Thoracic aorta (tissue), 2 donors: ENCODE measurements at places on chromosomes 11 and 22.

GRCh38 chr22:44604455-44604854 is 97.5 kb upstream of the PRR5 start:
- DNase-seq: no peak

DNA sequence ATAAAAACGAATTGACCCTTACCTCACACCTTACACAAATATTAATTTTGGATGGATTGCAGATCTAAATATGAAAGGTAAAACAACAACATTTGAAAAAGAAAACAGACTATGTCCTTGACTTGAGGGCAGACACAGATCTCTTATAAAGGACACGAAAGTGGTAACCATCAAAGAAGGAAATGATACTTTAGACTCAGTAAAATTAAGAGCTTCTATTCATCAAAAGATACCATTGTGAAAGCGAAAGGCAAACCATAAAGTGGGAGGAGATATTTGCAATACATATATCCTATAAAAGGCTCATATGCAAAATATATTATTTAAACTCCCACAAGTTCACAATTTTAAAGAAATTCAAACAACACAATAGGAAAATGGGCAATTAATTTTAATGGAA is 5.0 kb downstream of the HEPACAM start:
- DNase-seq: no peak

DNA sequence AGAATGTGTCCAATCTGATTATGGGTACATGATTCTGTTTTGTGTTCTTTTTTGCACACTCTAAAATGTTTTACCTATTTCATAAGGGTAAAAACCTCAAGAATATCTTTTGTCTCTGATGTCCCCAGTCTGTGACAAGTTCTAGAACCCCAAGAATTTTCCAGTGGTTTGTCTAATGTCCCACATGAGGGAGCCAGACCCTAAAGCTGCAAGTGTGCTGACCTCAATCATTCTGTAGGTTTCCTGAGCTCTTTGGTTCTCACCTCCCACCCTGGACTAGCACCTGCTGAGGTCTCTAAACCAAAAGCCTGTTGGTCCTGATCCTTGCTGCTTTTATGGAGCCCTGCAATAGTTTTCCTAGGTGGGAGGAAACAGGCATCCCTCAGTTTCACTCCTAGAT is 149.8 kb upstream of the MPPED2 start:
- DNase-seq: no peak

DNA sequence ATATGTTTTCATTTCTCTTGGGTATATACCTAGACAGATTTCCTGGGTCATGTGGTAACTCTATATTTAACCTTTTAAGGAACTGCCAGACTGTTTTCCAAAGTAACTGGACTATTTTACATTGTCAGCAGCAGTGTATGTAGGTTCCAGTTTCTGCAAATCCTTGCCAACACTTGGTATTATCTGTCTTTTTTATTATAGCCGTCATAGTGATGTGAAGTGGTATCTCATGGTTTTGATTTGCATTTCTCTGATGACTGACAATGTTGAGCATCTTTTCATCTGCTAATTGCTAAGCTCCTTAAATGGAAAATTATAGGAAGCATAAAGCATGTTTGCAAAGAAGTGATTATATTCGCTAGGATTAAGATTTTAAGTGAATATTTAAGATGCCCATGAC is 13.9 kb downstream of the NNMT start:
- DNase-seq: no peak

DNA sequence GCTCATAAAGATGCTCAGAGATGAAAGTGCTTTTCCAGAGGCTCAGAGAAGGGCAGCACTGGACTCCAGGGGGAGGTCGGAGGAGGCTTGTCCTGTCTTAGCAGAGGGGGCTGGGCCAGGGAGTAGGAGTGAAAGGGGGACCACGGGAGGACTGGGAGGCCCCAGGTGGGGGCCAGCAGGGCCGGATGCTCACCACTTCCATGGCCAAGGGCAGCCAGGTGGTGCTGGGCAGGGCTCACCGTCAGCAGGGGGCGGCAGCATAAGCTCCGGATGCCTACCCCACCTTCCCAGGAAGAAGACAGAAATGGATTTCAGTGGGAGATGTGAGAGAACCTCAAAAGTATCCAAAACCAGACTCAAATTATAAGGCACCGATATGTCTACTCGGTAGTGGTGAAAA is 11.0 kb downstream of the RAB36 start:
- DNase-seq: no peak

- no peak for DNase-seq
Observed at GRCh38 chr11:133988686-133989410, 32.1 kb upstream of the IGSF9B start.

- no peak for DNase-seq
Observed at GRCh38 chr22:19982991-19983578, 33.5 kb downstream of the ARVCF start.
